Activated CD8-positive, alpha-beta T cell treated with anti-CD3 and anti-CD28 coated beads for 36 hours (primary cell): ENCODE measurements at places on chromosomes 12 and 14.

DNA sequence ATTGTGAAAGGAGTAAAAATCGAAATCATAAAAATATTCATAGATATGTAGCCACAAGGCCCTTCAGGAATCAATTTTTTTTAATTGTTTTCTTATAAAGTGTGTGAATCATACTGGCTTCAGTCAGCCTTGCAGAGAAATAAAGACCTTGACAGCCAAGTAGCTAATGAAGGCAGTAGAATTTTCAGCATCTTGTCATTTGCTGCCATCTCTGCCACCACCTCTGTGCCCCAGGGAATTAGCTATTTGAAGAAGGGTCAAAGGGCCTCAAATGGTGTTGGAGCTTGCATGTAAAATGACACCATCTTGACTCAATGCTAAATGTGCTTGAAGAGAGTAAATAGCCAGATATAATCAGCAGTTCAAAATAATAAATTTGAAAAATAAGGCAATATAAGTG is 359.4 kb upstream of the DCN start:
- DNase-seq, result no peak

- peak; percentile 35 for DNase-seq
These were observed 55.2 kb downstream of the GALNT4 start for GRCh38 chr12:89469361-89469760.

- DNase-seq, result no peak
These were observed 44.1 kb upstream of the PZP start for GRCh38 chr12:9252256-9252655.

DNA sequence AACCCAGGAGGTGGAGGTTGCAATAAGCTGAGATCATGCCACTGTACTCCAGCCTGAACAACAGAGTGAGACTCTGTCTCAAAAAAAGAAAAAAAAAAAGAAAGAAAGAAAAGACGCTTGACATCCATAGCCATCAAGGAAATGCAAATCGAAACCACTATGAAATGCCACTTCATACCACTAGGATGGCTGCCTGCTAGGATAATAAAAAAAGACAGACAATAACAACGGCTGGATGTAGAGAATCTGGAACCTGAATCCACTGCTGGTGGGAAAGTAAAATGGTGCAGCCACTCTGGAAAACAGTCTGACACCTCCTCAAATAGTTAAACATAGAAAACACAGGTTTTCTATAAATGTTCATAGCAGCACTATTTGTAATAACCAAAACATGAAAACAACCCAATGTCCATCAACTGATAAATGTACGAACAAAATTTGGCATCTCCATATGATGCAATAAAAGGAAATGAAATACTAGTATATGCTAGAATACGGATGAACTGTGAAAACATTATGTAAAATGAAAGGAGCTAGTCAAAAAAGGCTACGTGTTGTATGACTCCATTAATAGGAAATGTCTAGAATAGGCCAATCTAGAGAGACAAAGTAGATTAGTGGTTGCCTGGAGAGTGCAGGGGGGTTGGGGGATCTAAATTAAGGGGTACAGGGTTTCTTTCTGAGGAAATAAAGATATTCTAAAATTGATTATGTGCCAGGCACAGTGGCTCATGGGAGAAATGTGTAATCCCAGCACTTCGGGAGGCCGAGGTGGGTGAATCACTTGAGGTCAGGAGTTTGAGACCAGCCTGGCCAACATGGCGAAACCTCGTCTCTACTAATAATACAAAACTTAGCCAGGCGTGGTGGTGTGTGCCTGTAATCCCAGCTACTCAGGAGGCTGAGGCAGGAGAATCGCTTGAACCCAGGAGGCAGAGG is 9.7 kb downstream of the WSB2 start:
- DNase-seq, result no peak

DNA sequence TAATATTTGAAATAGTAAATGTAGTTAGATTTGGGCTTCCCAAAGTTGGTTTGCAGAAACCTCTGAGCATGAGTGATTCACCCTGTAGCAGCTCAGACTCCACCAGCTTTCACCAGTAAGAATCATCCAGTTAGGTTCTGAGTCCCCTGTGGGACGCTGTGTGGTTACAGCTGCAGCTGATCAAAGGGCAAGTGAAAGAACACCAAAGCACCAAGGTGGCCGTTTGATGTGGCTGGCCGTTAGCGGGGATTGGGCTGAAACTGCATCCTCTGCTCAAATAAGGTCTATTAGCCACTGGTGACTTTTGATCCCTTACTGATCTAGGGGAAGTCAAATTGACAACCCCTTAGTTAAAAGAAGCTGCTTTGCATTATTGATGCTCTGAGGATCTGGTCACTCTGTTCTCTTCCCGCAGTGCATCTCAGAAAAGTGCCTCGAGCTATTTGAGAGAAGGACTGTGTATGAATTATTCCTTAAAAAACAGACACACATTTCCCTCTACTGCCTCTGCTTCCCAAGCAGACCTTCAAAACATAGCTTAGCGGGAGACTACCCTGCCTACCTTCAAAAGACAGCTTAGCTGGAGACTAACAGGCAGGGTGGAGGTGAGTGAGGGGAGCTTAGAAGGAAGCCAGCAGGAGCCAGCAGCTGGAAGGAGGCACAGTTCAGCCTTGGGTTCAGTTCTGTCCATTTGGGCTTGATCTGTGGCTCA is 3.7 kb downstream of the ABHD12B start:
- DNase-seq, result peak; percentile 93

- DNase-seq, result no peak
These were observed 336.3 kb downstream of the TMEM121 start for GRCh38 chr14:105862581-105863239.

DNA sequence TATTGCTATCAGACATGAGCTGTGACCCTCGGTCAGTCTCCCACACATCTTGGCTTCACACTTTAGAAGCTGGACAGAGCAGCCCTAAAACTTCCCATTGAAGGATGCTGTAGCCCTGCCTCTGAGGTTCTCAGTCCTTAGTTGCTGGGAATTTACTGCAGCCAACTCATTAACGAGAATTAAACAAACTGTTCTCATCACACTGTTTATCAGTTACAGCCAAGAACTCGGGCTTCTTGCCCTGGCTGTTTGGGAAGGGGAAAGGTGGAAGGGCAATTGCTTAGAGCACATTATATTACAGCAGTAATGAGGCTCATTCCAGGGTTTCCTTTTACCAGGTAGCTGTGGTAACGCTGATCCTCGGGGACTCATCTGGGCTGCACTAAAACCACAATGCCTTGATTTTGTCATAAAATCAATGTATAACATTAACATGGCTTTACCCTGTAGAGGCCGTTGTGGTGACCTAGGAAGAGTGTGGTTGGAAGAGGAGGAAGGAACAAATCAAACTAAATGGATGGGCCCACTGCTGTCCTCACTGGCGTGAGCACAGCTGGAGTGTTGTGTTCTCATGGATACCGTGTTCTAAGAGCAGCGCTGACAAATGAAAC is 87.1 kb downstream of the GPR135 start:
- no peak for DNase-seq

GRCh38 chr12:63068857-63069442 is 82.1 kb downstream of the AVPR1A start:
- peak; percentile 3 for DNase-seq

DNA sequence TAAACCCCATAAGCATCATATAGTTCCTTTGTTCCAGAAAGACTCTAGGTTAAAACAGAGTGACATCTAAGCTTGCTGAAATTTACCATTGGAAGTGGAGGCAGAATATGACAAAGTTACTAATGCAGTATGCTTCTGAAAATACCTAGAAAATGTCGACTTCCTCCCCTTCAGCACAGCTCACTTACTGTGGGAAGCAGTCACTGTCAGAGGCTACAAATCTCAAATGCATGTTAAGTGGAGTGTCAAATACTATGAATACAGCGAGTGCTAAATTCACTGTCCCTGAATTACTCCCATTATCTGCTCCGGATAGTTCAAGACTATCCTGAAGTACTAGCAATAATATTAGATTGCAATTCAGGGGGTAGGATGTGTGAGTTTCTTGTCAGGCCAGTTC is 1454.6 kb downstream of the AACS start:
- no peak for DNase-seq

DNA sequence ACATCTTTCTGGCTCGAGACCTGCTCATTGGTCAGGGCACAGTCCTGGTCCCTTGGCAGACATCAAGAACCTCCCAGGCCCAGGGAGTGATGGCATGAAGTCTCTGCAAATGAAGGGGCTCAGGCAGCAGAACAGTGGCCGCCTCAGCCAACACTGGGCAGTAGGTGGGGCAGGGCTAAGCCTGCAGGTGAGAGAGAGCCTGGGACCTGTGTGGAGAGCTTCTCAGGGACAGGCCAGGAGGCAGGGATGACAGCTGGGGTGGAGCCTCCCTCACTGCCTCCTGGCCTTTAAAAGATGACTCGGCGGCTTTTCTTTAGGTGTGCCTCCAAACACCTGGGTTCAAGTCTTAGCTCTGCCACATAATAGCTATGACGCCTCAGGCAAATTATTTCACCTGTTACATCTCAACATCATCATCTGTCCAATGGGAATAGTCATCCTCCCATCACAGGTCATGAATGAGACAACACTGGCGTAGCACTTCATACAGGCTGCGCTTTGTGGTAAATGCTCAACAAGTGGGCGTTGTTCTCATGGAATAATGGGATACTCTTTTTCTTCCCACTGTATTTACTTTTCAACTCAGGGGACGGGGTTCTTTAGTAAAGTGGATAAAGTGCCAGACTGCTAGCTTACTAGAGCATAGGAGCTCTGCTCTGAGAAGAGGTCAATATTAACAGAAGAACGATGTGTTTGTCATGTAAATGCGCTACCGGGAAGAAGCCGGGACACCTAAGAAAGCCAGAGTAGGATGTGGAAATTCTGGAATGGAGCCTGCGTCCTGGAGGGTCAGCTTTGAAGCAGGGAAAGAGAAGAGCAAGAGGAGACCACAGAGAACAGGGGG is 277.4 kb downstream of the FOXN3 start:
- DNase-seq, result no peak

DNA sequence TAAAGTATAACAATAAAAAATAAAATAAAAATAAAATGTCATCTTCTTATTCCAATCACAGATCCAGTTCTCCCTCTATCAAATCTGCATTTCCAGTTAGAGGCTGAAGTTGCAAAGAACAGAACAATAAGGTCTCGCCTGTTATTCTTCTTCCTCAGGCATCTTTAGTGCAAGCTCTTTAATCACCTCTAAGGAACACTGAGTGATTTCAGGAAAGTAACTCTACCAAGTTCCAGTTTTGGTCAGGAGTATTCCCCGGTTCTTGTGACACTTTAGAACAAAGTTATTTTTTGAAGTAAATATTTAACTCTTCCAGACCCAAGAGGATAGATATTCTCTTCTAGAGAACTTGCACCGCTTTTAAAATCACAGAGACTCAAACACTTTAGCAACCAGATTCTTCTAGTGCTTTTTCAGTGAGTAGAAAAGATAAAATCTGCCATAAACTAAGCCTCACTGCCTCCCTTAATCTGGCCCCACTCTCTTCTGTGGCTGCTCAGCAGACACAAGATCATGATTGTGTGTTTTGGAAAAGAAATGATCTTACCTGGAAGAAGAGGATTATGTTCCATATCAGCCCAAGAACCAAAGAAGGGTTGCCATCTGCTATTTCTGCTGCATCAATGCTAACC is 57.9 kb upstream of the DICER1 start:
- DNase-seq, result no peak

DNA sequence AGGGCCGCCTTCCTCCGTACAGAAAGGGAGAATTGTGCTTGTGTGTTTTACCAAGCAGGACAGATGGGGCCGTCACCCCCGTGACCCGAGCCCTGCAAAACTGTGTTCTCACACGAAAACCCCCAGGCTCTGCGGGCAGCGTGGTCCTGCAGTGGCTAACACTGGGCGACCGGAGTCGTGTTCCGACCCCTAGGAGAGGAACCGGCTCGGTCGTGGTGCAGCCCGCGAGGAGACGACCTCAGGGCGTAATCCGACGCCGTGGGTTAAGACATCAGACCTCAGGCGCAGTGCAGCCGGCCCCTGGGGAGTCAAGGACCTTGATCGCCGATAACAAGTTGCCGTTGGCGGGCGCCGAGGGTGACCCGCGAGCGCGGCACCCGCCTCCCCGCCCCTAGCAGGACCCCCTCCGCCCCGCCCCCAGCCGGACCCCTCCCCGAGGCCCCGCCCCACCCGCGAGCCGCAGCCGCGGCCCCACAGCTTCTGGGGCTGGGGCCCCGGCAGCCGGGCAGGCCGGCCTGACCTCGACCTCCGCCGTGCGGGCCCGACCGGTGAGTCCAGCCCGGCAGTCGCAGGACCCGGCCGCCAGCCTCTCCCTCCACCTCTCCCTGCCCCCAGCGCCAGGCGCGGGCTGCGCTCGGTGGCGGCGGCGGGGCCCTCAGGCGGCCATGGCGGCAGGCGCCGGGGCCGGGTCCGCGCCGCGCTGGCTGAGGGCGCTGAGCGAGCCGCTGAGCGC is at the start of gene CHPT1:
Gene CHPT1 (plus strand): TSS at position 444 of the 733 bp plus-strand sequence. CDS start 222 bp downstream, at position 666.
- DNase-seq, result peak; percentile 60

GRCh38 chr12:99766408-99766807 is 118.9 kb downstream of the GARIN6 start:
- DNase-seq, result no peak

- no peak for DNase-seq
These were observed 6.4 kb downstream of the TMEM117 start for GRCh38 chr12:43842259-43842658.

DNA sequence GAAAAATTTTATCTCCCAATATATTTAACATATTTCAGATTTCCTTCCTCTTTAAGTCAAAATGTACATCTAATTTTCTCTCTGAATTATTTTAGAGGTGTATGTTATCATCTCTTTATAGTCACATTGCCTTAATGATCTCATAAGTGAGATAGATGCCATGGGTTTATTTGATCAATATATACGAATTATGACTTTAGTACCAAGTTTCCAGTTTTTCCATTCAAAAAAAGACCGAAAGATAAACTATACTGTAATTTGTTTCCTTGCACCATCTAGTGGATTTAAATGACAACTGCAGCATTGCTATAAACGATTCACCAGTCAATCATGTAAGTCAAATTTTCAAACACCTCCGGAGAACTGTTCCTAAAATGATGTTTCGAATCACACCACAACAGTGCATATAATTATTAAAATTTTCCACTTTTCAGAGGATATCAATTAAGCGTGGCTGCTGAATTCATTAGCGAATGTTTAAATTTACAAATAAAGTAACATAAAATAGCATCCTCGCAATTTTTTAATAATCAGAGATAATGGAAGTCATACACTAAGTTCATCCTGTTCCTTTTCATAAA is 419 bp upstream of the ATXN7L3B start:
- no peak for DNase-seq

DNA sequence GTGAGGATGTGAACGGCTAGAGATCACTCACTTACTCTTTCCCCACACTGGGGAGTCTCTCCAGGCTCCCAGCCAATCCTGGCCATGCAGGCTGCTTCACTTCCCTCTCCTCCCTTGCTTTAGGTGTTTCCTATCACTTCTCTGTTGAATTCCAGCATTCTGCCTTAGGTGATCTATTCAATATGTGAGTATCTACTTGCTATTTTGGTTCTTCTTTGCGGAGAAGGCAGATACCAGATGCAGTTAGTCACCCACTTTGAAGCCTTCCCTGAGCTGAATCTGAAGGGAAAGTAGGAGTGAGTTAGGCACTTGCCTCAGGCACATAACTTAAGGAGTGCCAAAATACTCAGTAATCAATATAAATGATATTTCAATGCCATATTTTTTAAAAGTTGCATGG is 36.0 kb upstream of the FAR2 start:
- no peak for DNase-seq

DNA sequence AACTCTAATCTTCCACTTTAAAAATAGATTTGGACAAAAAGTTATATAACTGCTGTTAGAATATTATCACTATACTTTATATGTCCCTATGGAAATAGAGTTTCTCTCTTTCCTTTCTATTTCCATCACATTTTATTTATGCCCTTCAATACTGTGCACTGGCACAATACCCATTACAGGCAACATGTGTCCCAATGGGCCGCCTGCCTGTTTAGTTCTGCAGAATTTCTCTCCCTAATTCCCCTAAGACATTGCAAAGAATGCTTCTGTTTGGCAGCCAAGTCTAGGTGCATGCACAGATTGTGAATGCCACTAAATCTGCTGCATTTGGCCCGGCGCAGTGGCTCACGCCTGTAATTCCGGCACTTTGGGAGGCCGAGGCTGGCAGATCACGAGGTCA is 520.4 kb upstream of the FLRT2 start:
- no peak for DNase-seq
